ENCODE measurements at places on chromosomes 16 and 17. TPM values are rescaled to one million over a fixed set of nuclear protein-coding genes. Genes with fewer than 3 reads are reported as not detected.

The CIITA gene
- 11.9 TPM for polyA plus RNA-seq

DNA sequence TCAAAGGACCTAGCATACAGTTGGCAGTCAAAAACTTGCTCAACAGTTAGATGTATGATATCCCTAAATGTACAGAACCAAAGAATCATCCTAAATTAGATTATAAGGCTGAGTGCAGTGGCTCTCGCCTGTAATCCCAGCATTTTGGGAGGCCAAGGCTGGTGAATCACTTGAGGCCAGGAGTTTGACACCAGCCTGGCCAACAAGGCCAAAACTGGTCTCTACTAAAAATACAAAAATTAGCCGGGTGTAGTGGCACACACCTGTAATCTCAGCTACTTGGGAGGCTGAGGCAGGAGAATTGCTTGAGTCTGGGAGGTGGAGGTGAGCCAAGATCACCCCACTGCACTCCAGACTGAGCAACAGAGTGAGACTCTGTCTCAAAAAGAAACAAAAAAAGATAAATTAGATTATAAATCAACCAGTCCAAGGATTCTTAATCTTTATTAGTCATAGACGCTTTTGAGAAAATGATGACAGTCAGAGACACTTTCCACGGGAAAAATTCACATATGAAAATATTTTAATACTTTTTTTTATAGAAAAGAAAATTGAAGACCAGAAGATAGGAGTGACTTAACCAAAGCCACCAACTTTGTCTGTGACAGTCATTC lies 77.6 kb downstream of the MMD start:
- H3K27ac ChIP-seq, result no peak overlapping the region
- H3K36me3 ChIP-seq, result no peaks in the 10 kb centered on the region
- no peak for DNase-seq
- peaks cover 10% of the 10 kb centered on the region for H3K27me3 ChIP-seq
- no peak overlapping the region for H3K4me3 ChIP-seq

The HIC1 gene
- polyA plus RNA-seq, result 15.9 TPM

GRCh38 chr16:8852534-8852933 lies 16.3 kb downstream of the CARHSP1 start:
- no peak for DNase-seq
- H3K27me3 ChIP-seq, result no peaks in the 10 kb centered on the region
- peaks cover 82% of the 10 kb centered on the region for H3K36me3 ChIP-seq
- no peak overlapping the region for H3K27ac ChIP-seq
- no peak overlapping the region for H3K4me3 ChIP-seq

The CCL17 gene
- polyA plus RNA-seq, result 0.30 TPM

GRCh38 chr17:33871720-33872540 lies 383.2 kb upstream of the CCL2 start:
- H3K4me3 ChIP-seq, result no peak overlapping the region
- no peaks in the 10 kb centered on the region for H3K36me3 ChIP-seq
- H3K27ac ChIP-seq, result no peak overlapping the region
- H3K27me3 ChIP-seq, result peaks cover 4% of the 10 kb centered on the region
- no peak for DNase-seq
- no peaks in the 10 kb centered on the region for H3K4me1 ChIP-seq

DNA sequence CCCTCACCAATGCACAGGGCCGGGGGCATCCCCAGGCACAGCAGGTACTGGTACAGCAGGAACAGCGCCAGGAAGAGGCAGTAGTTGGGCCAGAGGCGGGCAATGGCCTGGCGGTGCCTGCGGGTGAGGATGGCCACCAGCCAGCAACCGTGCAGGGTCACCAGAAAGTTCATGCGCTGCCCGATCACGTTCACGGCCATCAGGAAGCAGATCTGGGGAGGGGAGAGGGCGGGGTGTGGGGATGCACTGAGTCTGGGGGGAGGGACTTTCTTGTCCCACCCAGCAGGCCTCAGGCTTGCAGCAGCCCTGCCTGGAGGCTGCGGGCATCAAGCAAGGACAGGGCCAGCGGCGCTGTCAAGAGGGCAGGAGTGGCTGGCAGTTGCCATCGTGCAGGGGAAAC lies 25.4 kb downstream of the CTU2 start:
- H3K27ac ChIP-seq, result no peak overlapping the region
- peaks cover 66% of the 10 kb centered on the region for H3K36me3 ChIP-seq
- no peak for DNase-seq
- H3K27me3 ChIP-seq, result no peaks in the 10 kb centered on the region

- no peaks in the 10 kb centered on the region for H3K27me3 ChIP-seq
- no peak for DNase-seq
- H3K27ac ChIP-seq, result no peak overlapping the region
Observed at GRCh38 chr17:69170377-69170776, 28.7 kb upstream of the ABCA6 start.

- peaks cover 13% of the 10 kb centered on the region for H3K27me3 ChIP-seq
- H3K4me3 ChIP-seq, result no peak overlapping the region
- H3K36me3 ChIP-seq, result no peaks in the 10 kb centered on the region
- no peaks in the 10 kb centered on the region for H3K4me1 ChIP-seq
- no peak for DNase-seq
Observed at GRCh38 chr16:2350500-2350899, 10.0 kb upstream of the ABCA3 start.

DNA sequence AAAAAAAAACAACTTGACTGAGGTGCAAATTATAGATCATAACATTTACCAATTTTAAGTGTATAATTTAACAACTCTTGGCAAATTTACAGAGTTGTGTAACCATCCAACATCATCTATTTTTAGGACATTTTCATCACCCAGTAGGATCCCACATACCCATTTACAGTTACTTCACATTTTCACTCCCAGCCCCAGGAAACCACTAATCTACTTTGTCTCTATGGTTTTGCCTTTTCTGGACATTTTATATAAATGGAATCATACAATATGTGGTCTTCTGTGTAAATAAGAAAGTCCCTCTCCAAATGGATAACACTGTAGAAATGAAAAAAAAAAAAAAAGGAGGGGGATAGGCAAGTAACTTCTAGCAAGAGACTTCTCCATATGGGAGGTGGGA lies 26.1 kb upstream of the XYLT1 start:
- H3K4me3 ChIP-seq, result no peak overlapping the region
- DNase-seq, result no peak
- no peaks in the 10 kb centered on the region for H3K4me1 ChIP-seq
- H3K27ac ChIP-seq, result no peak overlapping the region

DNA sequence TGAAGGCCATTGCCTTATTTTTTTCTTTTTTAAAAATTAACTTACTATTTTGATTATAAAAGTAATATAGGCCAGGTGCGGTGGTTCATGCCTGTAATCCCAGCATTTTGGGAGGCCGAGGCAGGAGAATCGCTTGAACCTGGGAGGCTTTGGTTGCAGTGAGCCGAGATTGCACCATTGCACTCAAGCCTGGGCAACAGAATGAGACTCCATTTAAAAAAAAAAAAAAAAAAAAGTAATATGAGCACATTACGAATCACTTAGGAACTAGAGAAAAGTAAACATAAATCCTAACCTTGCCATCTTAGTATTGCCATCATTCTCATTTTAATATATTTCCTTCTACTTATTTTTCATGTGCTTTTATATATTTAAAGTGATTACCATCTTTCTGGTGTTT lies 12.9 kb upstream of the TACO1 start:
- H3K4me3 ChIP-seq, result no peak overlapping the region
- no peaks in the 10 kb centered on the region for H3K4me1 ChIP-seq
- DNase-seq, result no peak
- no peak overlapping the region for H3K27ac ChIP-seq
- no peaks in the 10 kb centered on the region for H3K27me3 ChIP-seq
- peaks cover 84% of the 10 kb centered on the region for H3K36me3 ChIP-seq

- H3K27me3 ChIP-seq, result no peaks in the 10 kb centered on the region
- peak overlapping the region; percentile 95 for H3K27ac ChIP-seq
- H3K4me1 ChIP-seq, result peaks cover 6% of the 10 kb centered on the region
- DNase-seq, result no peak
- no peak overlapping the region for H3K4me3 ChIP-seq
Observed at GRCh38 chr17:58353389-58353825, 1.4 kb upstream of the SUPT4H1 start.

The KRTAP9-4 gene
- polyA plus RNA-seq, result not detected

The SULT1A2 gene
- 5.7 TPM for polyA plus RNA-seq

GRCh38 chr16:30637944-30638343 lies 12.8 kb upstream of the PRR14 start:
- no peaks in the 10 kb centered on the region for H3K27me3 ChIP-seq
- H3K4me3 ChIP-seq, result no peak overlapping the region
- DNase-seq, result no peak
- H3K36me3 ChIP-seq, result no peaks in the 10 kb centered on the region
- H3K4me1 ChIP-seq, result no peaks in the 10 kb centered on the region

All from large intestine (tissue), 12 donors.